HFFc6 (cell line): ENCODE measurements at places on chromosomes 11 and 22.

DNA sequence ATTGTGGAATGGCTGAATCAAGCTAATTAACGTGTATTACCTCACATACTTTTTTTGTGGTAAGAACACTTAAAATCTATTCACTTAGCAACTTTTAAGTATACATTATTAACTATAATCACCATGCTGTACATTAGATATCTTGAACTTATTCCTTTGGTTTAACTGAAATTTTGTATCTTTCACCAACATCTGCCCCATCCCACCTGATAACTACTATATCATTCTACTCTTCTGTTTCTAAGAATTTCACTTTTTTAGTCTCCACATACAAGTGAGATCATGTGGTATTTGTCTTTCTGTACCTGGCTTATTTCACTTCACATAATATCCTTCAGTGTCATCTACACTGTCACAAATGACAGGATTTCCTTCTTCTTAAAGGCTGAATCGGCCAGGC, 17.1 kb upstream of the VWA5A start:
- DNase-seq = no peak

- DNase-seq = no peak
Observed at GRCh38 chr11:11496879-11497278, 124.9 kb downstream of the GALNT18 start.

DNA sequence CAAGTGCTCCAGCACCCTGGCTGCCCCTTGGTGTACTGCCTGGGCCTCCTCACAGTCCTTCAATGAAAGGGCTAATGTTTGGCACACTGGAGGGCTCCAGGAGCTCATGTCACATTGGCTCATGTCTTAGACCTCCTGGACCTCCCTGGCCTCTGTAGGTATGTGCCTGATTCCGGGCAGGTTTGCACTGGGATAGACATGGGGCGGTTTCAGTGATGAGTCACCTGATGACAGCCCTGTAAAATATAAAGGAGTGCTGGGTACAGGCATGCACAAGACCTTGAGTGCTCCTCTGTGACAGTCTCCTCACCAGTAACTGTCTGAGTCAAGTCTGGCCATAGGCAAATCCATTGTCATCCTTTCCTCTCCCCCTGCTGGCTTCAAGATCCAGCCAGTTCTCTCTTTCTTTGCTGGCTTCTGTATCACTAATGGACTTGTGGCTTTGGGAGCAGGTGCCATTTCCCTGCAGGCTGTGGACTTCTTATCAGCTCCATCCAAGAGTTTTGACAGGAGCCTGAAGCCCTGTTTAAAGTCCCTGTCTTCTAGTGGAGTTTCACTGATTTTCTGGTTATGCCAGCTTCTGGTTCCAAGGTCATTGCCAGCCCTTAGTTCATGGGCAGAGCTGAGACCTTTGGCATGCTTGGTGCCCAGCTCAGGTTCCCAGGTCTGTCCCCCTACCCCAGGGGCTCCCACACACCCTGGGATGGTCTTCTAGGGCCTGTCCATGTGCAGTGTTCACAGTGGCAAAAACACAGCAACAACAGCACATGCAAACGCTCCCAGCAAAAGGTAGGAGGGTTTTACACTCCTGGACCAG, 22.7 kb upstream of the P2RY2 start:
- peak; percentile 60 for DNase-seq

- DNase-seq = no peak
Observed at GRCh38 chr22:25970999-25971811, 198.1 kb upstream of the SEZ6L start.
